ENCODE measurements at places on chromosomes 7 and 10.

GRCh38 chr7:93307131-93307660 is 75.0 kb downstream of the VPS50 start:
- DNase-seq = no peak

DNA sequence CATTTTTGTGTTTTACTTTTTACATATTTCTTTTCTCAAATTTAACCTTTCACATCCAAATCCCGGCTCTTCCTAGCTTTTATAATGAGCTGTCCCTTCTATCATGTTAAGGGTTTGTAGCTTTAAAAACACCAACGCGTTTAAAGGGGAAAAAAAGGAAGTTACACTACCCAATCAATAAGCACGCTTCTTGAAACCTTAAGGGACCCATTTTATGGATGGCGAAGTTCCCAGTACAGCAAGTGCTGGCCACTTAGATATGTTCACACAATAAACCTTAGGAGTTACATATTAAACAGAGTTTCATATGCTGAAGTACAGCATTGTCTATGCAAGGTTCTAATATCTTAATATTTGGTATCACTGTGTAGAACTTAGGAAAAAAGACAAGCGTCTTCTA is 1.8 kb downstream of the GNG11 start:
- DNase-seq = no peak

- no peak for DNase-seq
Measured at GRCh38 chr10:98023024-98023423, 7.4 kb downstream of the CRTAC1 start.

DNA sequence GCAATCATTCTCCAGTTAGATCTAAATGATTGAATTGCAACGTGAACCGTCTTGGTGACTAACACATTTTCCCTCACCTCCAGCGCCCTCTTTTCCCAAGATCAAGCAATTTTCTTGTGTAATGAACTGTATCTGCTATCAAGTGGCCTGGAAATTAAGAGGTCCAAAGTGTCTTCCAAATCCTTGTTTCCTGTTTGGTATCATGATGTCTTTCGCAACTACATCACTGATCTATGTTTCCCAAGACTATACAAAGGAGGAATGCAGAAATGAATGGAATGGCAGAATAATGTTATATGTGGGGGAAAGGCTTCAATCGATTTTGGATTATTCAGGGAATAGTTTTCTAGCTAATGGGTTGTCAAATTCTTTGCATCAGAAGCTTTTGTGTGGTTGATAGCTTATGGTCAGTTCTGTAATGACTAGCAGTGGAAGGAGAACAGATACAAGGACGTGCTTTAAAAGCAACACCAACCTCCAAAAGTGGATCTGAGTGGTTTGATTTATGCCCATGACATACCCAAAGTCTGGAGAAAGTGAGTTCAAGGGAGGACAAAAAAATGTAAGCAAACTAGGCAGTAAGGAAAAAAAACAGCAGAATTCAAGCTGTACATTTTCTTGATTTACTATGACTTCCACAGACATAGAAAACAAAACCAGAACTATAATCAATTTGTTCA is 14.6 kb upstream of the ZEB1 start:
- no peak for DNase-seq

GRCh38 chr7:30074422-30075030 is 46.3 kb downstream of the PLEKHA8 start:
- no peak for DNase-seq

- DNase-seq = no peak
Measured at GRCh38 chr10:18601321-18601720, 50.1 kb downstream of the NSUN6 start.

DNA sequence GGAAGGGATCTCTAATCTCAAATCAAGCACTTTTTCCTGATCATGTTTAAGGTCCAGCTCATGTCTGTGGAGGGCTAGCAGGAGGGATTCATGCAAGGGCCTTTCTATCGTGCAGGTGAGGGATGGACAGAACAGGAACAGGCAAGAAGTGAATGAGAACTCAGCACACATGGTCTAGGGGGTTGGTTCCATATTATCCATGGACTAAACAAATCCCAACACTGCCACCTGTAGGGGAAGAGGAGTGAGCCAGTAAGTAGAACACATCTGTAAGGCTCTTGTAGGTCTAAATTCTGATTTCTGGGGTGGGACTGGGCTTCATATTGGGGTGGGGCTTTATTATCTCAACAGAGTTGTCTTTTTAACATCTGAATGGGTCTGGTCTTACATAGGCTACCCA is 138.0 kb upstream of the TARP start:
- DNase-seq = no peak

DNA sequence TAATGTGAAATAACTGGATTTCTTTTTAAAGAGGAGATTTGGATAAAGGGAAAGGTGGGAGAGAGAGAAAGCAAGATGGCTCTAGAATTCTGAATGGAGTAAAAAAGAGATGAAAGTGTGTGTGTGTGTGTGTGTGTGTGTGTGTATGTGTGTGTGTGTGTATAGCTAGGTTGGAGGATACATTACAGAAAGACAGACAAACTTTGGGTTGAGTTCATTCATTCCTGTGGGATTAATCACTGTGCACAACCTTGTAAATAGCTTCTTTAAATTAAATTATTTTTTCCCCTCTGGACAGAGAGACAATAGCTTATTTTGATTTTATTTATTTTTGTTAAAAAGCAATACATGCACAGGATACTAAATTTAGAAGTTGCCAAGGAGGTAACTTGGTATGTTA is 7.5 kb downstream of the ASB4 start:
- no peak for DNase-seq

DNA sequence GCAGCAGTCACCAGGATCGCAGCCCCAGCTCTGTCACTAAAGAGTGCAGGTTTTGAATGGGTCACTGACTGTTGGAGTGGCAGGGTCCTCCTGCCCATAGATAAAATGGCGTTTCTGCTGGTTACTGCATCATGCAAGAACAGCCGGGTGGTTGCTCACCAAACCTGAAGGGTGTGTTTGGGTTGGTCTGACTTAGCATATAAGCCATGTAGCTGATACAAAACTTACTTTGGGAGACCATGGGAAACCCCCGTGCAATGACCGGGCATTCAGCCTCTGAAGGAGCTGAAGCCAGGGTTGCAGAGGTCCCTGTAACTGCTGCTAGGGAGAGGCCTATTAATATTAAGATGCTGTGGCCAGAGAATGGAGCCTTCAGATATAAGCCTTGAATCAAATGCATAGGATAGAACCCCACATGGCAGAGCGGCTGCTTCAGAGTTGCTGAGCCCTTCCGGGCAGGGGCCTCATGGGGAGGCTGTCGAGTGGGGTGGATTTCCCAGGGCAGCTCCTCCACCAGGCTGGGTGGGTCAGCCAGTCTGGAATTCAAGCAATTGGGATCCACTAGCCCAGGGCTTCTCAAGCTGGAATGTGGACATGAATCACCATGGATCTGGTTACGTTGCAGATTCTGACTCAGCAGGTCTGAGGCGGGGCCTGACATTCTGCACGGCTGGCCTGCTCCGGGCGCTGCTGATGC is 70.9 kb upstream of the CTBP2 start:
- DNase-seq = no peak

- DNase-seq = no peak
Measured at GRCh38 chr10:23280419-23281043, 64.1 kb downstream of the C10orf67 start.

DNA sequence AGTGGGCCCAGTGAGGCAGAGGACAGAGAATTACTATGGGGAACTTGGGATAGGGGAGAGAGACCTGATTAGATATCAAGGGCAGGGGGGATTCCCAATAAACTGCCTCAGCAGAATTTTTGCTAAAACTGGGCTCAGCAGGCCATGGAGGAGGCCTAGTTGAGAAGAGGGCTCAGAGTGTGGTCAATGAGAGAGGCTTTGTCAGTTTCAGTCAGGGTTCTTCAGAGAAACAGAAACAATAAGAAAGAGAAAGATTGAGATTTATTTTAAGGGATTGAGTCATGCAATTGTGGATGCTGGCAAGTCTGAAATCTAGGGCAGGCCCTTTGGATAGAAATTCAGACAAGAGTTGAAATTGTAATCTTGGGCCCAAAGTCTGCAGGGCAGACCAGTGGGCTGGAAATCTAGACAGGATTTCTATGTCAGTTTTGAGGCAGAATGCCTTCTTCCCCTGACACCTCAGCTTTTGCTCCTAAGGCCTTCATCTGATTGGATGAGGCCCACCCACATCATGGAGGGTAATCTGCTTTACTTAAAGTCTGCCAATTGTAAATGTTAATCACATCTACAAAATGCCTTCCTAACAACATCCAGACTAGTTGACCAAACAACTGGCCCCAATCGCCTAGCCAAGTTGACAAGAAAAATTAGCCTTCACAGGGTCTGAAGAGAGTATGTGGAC is 33.5 kb upstream of the CCSER2 start:
- DNase-seq = no peak

- no peak for DNase-seq
Measured at GRCh38 chr10:80207768-80208370, 2.5 kb upstream of the ANXA11 start.

DNA sequence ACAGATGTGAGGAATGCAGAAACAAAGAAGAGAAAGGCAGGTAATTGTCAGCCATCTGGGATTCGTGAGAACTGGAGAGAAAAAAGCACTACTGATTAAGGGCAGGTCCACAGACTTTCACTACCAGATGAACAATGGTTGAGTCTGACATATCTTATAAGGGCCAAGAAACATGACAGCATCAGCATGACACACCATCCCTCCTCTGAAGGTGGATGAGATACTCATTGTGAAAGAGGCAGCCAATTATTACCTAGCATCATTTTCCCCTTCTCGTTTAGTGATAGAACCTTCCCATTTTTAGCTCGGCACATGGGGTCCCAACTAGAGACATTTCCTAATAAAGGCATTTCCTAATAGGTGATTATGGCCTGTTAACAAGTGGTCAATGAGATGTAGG is 19.2 kb upstream of the MET start:
- DNase-seq = no peak

DNA sequence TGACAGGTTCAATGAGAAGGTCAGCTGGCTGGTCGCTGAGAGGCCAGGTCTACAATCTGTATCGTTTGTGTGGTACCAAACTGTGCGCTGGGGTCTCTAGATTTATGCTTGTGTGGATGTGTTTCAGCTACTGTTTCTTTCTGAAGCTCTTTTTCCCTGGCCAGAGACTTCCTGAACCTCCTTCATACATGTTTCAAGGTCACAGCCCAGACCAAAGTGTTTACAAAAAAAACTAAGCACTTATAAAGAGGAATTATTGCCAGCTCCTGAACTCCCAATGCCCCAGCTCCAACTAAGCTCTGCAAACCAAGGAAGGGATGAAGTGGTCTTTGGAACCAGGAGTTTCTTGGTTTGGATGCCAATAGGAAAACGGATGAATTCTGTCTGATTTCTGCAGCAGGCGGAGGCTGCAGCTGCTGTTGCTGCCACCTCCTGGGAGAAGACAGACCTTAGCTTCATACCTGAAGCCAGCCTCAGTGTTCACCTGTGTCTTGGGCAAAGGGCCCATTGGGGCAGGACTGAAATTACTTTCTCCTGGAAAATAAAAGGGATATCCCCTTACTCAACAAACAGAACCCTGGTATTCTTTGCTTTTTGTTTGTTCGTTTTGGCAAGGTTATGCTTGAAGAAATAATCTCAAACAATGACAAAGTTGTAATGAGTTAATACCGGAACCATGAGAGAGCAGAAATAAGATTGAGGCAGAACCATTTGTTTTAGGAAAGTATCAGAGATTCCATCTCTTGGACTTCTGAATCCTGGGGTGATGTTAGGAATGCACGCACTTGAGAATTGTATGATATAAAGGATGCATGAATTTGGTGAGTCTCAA is 24.6 kb upstream of the MKLN1 start:
- DNase-seq = no peak

DNA sequence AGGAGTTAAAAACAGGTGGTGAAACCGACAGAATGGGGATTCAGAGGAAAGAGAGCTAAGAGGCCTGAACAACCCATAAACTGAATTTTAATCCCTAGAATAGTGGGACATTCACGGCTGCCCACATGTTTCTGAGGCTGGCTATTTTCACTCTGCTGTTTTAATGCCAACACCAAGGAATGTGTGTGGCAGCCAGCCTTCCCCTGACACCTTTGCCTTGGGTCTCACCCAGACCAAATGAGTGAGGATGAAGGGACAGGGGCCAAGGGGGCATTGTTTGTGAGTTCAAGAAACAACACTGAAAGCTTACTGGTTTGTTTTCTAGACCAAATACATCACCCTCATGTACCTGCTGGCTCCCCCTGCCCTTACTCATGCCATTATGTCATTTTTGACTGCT is 164.3 kb downstream of the JAZF1 start:
- DNase-seq = no peak

DNA sequence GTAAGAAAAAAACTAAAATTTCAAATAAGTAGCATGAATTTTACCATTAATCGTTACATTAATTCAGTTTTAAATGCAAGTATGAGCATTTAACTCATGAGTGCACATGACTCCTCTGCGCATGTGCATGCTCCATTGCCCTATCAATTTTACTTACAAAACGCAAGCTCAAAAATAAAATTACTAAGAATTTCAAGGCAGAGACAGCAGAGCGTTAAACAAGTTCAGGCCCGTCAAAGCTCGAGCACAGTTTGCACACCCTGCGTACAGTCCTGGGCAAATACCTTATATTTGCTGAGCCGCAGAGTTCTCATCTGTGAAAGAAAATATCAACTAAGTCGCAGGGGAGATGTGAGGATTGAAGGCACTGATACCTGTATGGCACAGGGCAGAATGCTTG is 373.6 kb downstream of the BBS9 start:
- DNase-seq = no peak

GRCh38 chr10:131116991-131117375 is 194.5 kb downstream of the TCERG1L start:
- no peak for DNase-seq

GRCh38 chr10:93352638-93353383 is 129.3 kb downstream of the MYOF start:
- no peak for DNase-seq

- peak; percentile 44 for DNase-seq
Measured at GRCh38 chr7:1761097-1761496, 91.0 kb downstream of the ELFN1 start.

DNA sequence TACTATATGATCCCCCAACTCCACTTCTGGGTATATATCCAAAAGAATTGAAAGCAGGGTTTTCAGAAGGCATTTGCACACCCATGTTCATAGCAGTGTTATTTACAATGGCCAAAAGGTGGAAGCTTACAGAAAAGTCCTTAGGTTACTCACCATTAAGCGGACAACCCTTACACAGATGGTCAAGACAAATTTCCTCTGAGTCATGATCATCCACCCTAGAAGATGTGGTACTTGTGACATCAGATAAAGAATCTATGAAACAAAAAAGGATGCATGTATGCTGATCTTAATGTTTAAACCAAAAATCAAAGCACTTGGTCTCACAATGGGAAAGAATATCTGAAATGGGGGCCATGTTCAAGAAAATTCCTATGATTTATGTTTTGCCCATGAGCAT is 31.1 kb downstream of the ZC3HAV1 start:
- DNase-seq = no peak

GRCh38 chr10:114491933-114492332 is 87.6 kb upstream of the AFAP1L2 start:
- no peak for DNase-seq
